ENCODE measurements at places on chromosomes 13 and 19.

DNA sequence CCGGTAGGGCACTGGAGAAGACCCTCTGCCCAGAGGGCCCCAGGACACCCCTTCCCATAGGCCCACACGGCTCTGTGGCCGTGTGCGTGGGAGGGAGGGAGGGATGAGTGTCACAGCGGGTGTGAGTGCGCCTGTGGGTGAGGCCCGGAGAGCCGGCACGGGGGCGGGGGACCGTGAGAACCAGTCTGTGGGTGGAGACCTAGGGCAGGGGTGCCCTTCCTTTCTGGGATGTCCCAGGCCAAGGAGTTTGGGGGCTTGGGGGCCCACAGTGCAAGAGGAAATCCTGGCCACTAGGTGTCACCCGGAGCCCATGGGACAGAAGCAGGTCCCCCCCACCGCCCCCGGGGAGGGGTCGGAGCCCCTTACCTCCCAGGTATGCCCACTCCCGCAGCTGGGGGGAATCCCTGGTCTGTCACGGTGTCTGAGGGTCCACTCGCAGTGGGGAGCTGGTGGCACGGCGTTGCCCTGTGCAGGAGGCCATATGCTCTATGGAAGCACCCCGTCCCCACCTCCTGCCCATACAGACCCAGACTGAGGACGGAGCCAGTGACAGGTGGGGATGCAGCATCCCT, 16.0 kb upstream of the SLC7A10 start:
- no peak for DNase-seq

GRCh38 chr19:31073485-31074198, 275.6 kb downstream of the TSHZ3 start:
- DNase-seq, result no peak

- no peak for DNase-seq
Measured at GRCh38 chr19:3266792-3267514, 42.5 kb downstream of the CELF5 start.

DNA sequence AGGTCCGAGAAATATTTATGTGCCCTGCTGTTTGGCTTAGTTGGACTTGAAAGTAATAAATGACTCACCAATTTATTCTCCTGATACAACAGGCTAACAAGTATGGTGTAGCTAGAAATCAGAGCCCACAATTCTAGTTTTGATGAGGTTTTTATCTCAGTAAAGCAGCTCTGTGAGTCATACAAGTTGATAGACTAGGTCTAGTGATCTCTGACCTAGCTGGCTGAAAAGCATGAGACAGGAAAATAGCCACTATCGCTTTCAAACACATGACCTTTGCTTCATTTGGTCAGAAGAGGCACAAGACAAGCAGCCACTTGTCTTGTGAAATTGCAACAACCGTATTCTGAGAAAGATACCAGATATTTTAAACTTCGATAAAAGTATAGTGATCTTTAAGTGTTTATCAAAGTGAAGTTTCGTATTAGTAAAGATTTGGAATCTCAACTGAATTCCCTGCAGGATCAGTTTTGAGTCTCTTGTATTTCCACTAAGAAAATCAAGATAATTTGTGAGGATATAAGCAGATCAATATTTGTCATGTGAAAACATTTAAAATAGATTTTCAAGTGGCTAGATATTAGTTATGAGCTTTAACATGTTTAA, 126.7 kb downstream of the MAB21L1 start:
- DNase-seq, result no peak

DNA sequence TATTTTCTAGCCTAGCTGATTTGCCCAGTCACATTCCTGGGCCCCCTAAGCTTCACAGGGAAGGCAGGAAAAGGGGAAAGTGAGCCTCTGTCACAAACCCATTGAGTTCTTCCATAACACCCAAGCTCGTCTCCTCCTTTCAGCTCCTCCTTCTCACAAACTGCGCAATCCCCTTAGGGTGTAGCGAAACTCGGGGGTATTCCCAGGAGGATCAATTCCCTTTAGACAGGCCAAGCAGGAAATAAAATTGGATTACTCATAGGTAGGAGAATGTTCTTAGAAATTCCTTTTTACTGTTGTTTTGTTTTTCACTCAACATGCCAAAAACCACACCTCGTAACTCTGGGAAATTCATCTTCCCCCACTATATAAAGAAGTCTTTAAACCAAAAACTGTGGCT, 139.3 kb downstream of the IRS2 start:
- no peak for DNase-seq

- DNase-seq, result no peak
Measured at GRCh38 chr13:49259586-49259985, 11.9 kb downstream of the CDADC1 start.

GRCh38 chr13:75839406-75839805, 203.3 kb downstream of the LMO7 start:
- no peak for DNase-seq

- DNase-seq, result no peak
Measured at GRCh38 chr19:34664168-34664567, 12.8 kb downstream of the SCGB2B2 start.

DNA sequence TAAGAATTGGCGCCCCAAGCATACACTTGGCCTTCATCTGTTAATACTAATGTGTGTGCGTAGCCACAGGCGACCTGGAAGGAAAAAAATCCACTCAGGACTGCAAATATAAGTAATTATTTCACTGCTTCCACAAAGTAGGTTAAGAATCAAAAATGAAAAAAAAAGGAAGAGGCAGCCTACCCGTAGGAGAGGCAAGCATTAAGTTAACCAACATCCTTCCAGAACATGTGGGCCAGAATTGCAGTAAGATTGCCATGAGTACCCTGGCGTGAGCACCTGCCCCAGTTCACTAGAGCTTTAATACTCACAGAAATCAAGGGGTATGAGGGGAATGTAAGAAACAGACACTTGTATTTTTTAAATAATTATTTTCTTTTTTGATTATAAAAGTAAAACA, 22.2 kb downstream of the RCBTB2 start:
- DNase-seq, result no peak

GRCh38 chr19:16943942-16944625, 55.3 kb downstream of the F2RL3 start:
- DNase-seq, result no peak

GRCh38 chr13:51015973-51016372, 95.1 kb downstream of the C13orf42 start:
- no peak for DNase-seq

- DNase-seq, result no peak
Measured at GRCh38 chr19:16032509-16033135, 43.7 kb upstream of the TPM4 start.

DNA sequence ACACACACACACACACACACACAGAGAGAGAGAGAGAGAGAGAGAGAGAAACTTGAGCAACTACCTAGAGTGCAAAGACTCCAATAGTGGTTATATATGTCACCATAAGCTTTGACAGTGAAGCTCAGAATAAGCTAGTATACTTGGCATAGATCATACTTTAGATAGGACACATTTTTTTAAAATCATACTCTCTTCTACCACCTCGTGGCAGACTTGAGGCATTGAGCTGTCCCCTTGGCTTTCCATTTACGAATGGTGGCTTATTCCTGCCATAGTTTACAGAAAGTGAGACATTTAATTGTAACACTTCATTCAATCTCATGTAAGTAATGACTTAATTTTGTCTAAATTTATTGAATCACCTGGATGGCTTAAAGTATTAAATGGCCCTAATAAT, 108.2 kb downstream of the EDNRB start:
- peak; percentile 31 for DNase-seq

DNA sequence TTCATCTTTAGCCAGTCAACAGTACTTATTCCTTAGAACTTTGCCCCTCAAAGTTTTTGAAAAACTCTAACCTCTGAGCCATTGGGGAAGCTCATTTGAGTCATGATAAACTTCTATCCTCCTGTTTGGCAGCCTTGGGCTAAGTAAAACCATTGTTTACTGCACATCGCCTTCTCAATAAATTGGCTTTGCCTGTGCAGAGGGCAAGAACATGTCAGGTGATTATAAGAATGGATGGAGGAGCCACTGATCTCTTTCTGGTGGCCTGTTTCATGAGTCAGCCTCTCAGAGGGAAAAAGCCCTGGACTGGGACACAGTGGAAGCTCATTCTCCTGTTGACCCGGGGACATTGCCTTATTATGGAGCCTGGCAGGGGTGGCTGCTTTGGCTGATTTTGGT, 19.4 kb upstream of the PSG4 start:
- no peak for DNase-seq

DNA sequence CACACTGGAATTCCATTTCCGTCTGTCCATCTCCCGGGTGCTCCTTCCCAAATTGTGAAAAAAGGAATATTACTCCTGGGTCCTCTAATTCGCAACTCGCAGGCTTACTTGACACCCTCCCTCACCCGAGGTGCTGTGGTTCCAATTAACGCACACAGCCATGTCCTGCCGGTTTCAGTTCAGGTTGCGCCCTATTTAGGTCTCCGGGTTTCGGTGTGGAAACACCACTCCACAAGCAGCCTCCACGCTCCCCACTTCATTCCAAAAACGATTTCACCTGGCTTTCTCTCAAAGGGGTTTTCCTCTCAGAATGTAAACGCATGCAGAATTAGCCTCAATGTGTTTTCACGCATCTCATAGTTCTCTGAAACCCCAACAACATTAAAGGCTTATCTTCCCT, 37.9 kb downstream of the NAXD start:
- DNase-seq, result no peak

DNA sequence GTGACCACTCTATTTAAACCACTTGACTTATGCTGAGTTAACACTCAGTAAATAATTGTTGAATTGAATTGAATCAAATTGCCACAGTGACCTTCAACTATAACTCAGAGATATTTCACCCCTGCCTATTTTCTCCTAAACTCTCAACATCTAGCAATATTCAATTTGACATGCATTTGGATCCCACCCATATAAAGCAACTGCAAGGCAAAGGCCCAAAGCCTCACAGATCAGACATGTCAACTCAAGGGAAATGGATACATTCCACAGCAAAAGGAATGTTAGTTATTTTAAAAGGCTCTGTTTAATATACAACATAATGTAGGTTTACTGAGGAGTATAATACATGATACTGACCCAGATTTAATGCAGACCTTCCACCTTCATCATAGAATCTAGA, 107.4 kb downstream of the KCTD12 start:
- no peak for DNase-seq

DNA sequence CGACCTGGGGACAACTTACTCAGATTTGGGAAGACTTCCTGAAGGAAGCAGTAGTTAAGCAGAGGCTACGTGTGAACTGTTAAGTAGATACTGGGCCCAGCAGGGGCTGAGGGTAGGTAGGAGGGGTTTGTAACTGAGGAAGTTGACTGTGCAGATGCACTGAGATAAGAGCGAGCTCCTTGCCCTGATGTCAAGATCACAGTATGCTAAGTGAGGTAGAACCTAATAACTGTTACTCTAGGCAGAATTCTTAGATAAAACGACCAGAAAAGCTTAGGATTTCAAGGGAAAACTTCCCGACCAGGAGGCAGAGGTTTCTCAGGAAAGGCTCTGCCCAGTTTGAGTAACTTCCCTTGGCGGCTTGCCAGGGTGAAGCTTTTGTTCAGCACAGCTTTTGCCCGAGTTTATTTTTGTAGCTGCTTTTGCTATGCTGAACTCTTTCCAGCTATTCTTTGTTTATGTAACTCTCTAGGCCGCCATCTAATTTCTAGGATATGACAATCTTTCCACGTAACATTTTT, 632.1 kb downstream of the DIAPH3 start:
- DNase-seq, result peak; percentile 55

DNA sequence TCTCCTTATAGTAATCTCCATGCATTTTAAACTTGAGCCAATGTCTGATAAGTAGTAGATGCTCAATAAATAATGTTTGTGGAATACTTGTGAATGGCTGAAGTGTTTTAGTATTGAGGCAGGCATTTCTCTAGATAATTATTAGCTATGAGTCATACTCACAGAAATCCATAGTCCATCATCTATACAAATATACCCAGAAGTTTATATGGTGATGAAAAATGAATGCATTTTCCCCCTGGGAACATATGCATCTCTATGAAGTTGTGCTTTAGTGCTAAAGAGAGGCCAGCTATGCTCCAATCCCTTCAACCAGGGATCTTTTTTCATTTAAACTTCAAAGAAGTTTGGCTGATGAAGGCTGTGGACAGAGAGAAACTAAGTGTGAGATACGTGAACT, 17.2 kb downstream of the MBNL2 start:
- no peak for DNase-seq

DNA sequence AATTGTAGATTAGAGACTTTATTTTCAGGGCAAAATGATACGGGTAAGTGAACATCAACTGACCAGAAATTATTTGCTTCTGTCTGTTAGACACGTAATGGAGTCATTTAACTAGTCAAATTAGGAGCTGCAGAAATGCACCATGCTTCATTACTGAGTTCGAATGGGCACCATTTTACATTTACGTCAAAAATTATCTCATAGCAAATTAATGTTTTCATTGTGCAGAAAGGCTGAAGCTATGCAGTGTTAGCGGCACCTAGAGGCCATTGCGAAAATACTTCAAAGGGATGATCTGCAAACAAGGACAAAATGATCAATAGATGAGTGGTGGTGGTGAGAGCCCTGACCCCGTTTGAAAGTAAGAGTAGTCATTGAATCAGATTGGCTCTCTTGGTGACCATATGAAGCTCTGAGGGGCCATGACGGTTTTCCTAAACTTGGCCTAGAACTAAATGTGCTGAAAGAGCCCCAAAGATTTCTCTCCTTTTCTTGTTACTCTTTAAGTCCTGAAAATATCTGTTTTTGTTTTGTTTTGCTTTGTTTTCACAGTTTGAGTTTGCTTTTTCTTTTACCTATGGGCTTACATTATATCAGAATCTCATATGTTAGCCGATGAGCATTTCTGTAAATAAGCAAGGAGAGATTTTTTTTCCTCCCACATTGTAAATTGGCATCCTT, 277.9 kb downstream of the ZNF536 start:
- DNase-seq, result peak; percentile 80

GRCh38 chr13:67341406-67341805, 111.3 kb upstream of the PCDH9 start:
- DNase-seq, result no peak

- no peak for DNase-seq
Measured at GRCh38 chr13:33310245-33311038, 24.9 kb upstream of the STARD13 start.

DNA sequence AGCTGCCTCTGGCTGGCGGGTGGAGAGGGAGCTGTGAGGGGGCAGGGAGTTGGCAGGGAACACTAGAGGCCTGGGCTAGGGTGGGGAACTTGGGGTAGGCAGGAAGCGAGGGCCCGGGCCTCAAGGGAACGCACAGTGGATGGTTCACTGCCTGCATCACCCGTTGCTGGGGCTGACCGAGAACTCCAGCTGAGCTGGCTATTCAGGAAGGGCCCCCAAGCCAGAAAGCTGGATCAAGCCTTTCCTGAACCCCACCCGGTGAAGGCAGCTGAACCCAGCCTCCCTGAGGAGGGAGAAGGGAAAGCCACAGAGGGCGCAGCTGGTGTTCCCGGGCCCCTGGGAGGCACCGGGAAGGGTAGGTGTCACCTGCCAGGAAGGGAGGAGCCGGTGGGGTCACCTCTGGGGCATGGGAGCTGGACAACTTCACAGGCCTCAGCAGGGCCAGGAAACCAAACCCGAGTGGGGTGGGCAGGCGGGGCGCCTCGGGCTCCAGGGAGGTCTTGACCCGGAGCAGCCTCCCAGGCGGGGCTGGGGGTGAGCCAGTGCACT, 13.9 kb downstream of the PALM start:
- no peak for DNase-seq

DNA sequence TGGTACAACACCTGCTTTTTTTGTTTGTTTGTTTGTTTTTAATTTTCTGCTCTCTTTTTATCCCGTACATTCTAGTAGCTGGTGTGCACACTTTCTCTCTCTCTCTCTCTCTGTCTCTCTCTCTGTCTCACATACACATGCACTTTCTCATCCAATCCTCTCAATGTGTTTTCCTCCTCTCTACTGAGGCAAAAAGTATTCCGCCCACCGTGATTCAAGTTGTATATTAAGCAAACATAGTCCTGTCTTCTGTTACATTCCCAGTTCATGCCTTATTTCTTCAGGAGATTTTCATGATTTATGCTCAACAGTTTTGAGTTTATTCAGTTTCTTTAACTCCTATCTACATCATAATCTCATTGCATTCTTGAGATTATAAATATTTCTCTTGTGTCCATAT, 38.2 kb upstream of the SCEL start:
- DNase-seq, result no peak
